HFFc6 (cell line): ENCODE measurements at places on chromosomes 11 and 22. TPM values are rescaled to one million over a fixed set of nuclear protein-coding genes. Genes with fewer than 3 reads are reported as not detected.

The OR51B5 gene
- 0.43 TPM in 1 of 3 replicates, not detected in the others for total RNA-seq

The TYR gene
- total RNA-seq: not detected in 3 replicates

The GPR83 gene
- not detected in 3 replicates for total RNA-seq

The TRIM6 gene
- 4.3 to 8.4 TPM (median 5.3 TPM) in 3 replicates for total RNA-seq

The RIMBP3C gene
- total RNA-seq: 0.44 to 0.60 TPM in 2 of 3 replicates, not detected in the other

DNA sequence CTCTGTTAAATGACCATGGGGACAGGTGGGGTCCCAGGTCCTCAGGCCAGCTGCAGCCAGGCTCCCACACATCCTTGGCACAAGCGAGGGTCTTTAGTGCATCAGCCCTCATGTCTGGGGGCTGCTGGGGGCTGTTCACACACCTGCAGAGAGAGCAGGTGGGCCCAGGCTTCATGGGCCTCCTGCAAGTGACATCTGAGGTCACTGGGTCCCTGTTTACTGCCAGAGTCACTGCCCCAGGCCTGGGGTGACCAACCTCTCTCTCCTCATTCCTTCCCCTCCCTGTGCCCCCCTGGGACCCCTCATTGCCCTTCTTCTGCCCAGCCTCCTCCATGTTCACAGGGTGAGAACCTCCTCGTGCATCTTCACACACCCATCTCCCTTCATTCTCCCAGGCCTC is 92.4 kb downstream of the RTL6 start:
- no peak for DNase-seq
- H3K4me1 ChIP-seq: no peaks in the 10 kb centered on the region
- H3K27me3 ChIP-seq: peaks cover 45% of the 10 kb centered on the region
- H3K36me3 ChIP-seq: no peaks in the 10 kb centered on the region

- H3K27ac ChIP-seq: peak overlapping the region; percentile 98
- peak overlapping the region; percentile 58 for H3K4me3 ChIP-seq
- H3K27me3 ChIP-seq: peaks cover 16% of the 10 kb centered on the region
- DNase-seq: peak; percentile 86
- H3K4me1 ChIP-seq: peaks cover 100% of the 10 kb centered on the region
- peaks cover 47% of the 10 kb centered on the region for H3K36me3 ChIP-seq
Measured at GRCh38 chr11:11979488-11980117, 28.8 kb downstream of the DKK3 start.

GRCh38 chr22:27651486-27651885 is 150.1 kb downstream of the MN1 start:
- no peak for DNase-seq
- H3K4me1 ChIP-seq: no peaks in the 10 kb centered on the region
- no peaks in the 10 kb centered on the region for H3K36me3 ChIP-seq
- H3K27me3 ChIP-seq: peaks cover 37% of the 10 kb centered on the region
- no peak overlapping the region for H3K27ac ChIP-seq
- no peak overlapping the region for H3K4me3 ChIP-seq

DNA sequence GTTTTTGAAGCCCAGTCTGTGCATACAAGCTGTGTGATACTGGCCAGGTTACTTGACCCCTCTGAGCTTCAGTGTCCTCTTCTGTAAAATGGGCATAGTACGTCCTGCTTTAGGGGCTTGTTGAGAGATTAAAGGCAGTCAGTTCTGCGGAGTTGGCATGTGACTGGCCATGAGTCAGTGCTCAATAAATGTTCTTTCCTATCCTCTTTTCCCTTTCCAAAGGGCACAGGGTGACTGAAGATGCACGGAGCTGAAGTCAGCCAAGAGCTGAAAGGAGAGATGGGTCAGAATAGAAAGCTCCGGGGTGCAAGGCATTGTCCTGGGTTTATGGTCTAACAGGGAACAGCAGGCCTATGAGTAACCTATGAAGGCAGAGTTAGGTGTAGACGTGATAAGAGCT is 48.9 kb downstream of the TP53I11 start:
- peaks cover 55% of the 10 kb centered on the region for H3K27me3 ChIP-seq
- no peak overlapping the region for H3K4me3 ChIP-seq
- H3K4me1 ChIP-seq: no peaks in the 10 kb centered on the region
- DNase-seq: no peak
- H3K36me3 ChIP-seq: no peaks in the 10 kb centered on the region

DNA sequence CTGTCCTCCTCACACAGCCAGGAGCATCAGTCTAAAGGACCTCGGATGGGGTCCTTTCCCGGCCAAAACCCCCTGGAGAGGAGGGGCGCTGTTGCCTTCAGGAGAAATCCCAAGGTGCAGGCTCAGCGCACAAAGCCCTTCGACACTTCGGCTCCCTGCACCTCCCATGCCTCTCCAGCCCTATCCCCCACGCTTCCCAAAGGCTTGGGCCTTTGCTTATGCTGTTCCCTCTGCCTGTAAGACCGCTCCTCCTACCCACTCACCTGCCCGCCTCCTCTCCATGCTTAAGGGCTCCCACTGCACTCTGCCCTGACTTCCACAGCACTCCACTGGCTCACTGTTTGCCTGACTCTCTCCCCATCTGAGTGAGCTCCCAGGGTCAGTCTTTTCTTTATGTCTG is 13.5 kb downstream of the SLC15A3 start:
- H3K4me3 ChIP-seq: no peak overlapping the region
- no peaks in the 10 kb centered on the region for H3K36me3 ChIP-seq
- H3K27ac ChIP-seq: no peak overlapping the region
- peaks cover 13% of the 10 kb centered on the region for H3K27me3 ChIP-seq

DNA sequence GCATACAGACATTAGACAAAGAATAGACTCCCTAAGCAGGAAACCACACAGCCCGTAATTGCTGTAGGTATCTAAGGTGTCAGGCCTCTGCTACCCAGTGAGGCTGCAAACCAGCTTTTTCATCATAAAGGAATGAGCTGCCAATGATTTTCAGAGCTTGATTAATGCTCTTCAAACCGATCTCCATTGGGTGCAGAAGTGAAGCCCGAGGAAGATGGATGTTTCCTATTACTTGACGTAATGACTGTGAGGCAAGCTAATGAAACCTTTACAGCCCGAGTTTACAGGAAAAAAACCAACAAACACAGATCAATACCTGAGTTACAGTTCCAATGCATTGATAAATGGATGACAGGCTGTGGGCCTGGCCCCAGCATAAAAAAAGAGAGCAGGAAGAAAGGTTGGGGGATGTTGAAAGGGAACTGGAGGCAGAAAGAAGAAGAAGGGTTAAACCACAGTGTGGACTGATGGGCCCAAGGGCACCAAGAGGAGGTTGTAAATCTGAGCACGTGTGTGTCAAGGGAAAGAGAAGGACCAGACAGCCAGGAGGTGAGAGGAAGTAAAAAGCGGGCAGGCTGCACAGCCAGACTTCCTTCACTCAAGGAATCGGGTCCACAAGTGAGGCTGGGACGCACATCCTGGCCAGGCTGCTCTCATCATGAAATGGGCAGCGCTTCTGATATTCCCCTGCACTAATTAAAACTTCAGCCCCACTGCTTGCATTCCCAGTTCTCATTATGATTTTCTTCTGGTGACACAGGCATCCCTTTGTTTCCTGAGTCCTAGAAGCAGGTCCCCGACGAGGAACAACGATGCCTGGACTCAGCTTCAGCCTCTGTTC is 70.6 kb upstream of the NTM start:
- H3K4me3 ChIP-seq: no peak overlapping the region
- H3K27ac ChIP-seq: no peak overlapping the region
- no peaks in the 10 kb centered on the region; the same call in 1 of the 2 replicates for H3K4me1 ChIP-seq
- H3K36me3 ChIP-seq: no peaks in the 10 kb centered on the region
- no peak for DNase-seq

- H3K4me1 ChIP-seq: no peaks in the 10 kb centered on the region
- H3K27me3 ChIP-seq: no peaks in the 10 kb centered on the region; the same call in 1 of the 2 replicates
- no peak for DNase-seq
- no peak overlapping the region for H3K27ac ChIP-seq
Measured at GRCh38 chr11:22753416-22753815, 76.2 kb downstream of the SVIP start.

GRCh38 chr11:85040166-85040565 is 587.0 kb downstream of the DLG2 start:
- DNase-seq: no peak
- no peaks in the 10 kb centered on the region; the same call in 1 of the 2 replicates for H3K4me1 ChIP-seq
- no peaks in the 10 kb centered on the region for H3K36me3 ChIP-seq

DNA sequence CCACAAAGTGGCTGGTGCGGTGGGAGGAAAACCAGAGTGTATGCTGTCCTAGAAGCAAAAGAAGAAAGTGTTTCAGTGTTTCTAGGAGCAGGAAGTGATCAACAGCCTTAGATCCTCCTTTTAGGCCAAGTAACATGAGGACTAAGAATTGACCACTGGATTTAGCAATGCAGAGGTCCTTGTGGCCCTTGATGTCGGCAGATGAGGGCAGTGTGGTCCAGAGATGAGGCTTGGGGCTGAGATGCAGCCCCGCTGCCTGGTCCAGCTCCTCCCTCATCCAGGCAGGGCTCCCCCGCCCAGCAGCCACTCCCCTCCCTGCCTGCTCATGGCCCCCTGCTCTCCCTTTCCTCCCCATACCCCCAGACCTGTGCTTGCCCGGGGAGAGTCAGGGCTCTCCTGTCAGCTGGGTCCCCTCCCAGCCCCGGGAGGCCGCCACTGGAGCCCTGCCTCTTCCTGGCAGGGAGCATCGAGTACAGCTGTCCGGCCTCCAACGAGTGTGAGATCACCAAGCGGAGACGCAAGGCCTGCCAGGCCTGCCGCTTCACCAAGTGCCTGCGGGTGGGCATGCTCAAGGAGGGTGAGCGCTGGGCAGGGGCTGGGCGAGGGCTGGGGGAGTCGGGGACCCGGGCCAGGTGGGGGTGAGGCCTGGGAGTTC is 3.7 kb downstream of the TRMT112 start:
- peaks cover 8% of the 10 kb centered on the region for H3K4me1 ChIP-seq
- H3K4me3 ChIP-seq: no peak overlapping the region
- H3K27me3 ChIP-seq: peaks cover 1% of the 10 kb centered on the region
- no peak for DNase-seq
- peak overlapping the region; percentile 44; the same call in 1 of the 2 replicates for H3K27ac ChIP-seq

DNA sequence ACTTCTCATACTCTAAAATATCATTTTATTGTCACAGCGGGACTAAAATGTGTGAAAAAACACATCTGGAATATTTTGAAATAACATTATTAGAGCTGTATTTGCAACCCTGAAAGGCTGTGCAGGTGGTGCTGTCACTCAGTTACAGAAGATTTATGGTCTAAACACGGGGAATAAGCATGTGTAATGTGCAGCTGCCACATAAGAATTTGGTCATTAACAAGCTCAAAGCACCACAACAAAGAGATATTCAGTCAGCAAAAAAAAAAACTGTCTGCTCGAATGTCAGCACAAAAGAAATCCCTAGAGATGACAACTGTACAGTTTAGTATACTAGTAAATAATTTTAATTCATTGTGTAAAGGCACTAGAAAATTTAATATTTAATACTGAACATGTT is 31.3 kb downstream of the TMEM123 start:
- no peak overlapping the region for H3K4me3 ChIP-seq
- no peak for DNase-seq
- H3K27me3 ChIP-seq: no peaks in the 10 kb centered on the region; the same call in 1 of the 2 replicates
- H3K36me3 ChIP-seq: peaks cover 27% of the 10 kb centered on the region
- H3K4me1 ChIP-seq: peaks cover 7% of the 10 kb centered on the region; the same call in 1 of the 2 replicates

- H3K36me3 ChIP-seq: no peaks in the 10 kb centered on the region
- no peaks in the 10 kb centered on the region for H3K27me3 ChIP-seq
- H3K4me1 ChIP-seq: no peaks in the 10 kb centered on the region
- no peak overlapping the region for H3K27ac ChIP-seq
- no peak for DNase-seq
Measured at GRCh38 chr11:95531116-95531515, 258.5 kb downstream of the FAM76B start.

GRCh38 chr11:36455658-36456111 is 54.4 kb downstream of the TRAF6 start:
- H3K4me3 ChIP-seq: peak overlapping the region; percentile 75
- H3K4me1 ChIP-seq: peaks cover 55% of the 10 kb centered on the region
- DNase-seq: peak; percentile 96
- H3K27ac ChIP-seq: peak overlapping the region; percentile 92

DNA sequence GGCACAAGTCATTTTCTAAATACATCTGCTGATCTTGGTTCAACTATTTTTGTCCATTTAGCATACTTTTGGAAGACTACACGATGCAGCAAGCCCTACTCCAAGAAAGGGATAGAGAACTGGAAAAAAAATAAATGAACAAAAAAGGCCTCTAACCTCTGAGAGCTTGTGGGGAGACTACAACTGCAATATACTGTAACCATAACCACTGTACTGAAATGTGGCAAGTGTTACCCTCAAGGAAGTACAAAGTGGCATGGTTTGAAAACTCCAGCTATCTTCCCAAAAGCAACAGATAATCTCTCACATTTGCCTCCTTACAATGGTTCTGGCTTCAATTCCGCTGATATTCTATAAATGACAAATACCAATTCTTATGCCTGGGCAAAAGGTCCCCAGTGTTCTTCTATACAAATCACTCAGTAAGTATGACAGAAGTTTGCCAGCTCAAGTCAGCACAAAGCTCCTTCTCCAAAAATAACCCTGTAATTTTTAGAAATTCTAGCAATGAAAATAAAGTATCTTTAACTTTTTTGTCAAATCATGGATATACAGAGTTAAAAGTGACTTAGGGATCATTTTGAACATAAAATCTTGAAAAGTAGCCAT is 22.9 kb downstream of the AMBRA1 start:
- H3K4me3 ChIP-seq: no peak overlapping the region
- no peak for DNase-seq
- no peak overlapping the region for H3K27ac ChIP-seq
- no peaks in the 10 kb centered on the region for H3K27me3 ChIP-seq
- H3K36me3 ChIP-seq: peaks cover 7% of the 10 kb centered on the region; the same call in 1 of the 2 replicates

DNA sequence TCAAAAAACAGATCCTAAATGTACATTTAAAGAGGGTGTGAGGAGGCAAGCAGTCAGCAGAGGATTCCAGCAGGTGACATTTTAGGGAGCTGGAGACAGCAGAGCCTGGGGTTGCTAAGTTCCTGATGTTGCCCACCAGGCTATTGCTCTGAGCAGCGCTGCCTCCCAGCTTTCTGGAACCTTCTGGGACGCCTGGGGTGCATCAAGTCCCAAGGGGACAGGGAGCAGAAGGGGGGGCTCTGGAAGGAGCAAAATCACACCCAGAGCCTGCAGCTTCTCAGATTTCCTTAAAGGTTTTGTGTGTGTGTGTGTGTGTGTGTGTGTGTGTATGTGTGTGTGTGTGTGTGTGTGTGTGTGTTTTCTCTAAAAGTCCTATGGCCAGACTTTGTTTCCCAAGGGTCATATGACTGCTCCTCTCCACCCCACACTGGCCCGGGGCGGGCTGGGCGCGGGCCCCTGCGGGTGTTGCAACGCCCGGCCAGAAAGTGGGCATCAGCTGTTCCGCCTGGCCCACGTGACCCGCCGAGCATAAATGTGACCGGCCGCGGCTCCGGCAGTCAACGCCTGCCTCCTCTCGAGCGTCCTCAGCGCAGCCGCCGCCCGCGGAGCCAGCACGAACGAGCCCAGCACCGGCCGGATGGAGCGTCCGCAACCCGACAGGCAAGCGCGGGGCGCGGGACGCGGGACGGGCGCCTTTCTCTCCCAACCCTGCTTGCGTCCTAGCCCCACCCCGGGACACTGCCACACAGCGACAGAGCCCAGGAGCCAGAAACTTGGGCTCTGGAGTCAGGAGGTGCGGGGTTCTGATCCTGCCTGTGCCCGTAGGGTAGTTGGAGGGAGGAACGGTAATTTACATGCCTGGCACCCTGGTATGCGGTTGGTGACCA is at the start of gene HMOX1:
Gene HMOX1, plus strand, starts transcription at position 560 of the 887 bp plus-strand sequence. Its CDS starts 78 bp downstream, at position 638.
- H3K27ac ChIP-seq: peak within 1 kb of the TSS; percentile 80
- H3K4me3 ChIP-seq: peak within 1 kb of the TSS; percentile 99
- DNase-seq: peak; percentile 89
- peaks cover 2% of the 10 kb centered on the region; the same call in 1 of the 2 replicates for H3K27me3 ChIP-seq
- H3K36me3 ChIP-seq: peaks cover 17% of the 10 kb centered on the region; the same call in 1 of the 2 replicates
- peaks cover 81% of the 10 kb centered on the region for H3K4me1 ChIP-seq

- H3K4me3 ChIP-seq: no peak overlapping the region
- H3K36me3 ChIP-seq: peaks cover 5% of the 10 kb centered on the region; the same call in 1 of the 2 replicates
- DNase-seq: no peak
Measured at GRCh38 chr11:11816511-11817314, 25.1 kb upstream of the USP47 start.

- peaks cover 66% of the 10 kb centered on the region for H3K27me3 ChIP-seq
- no peaks in the 10 kb centered on the region for H3K4me1 ChIP-seq
- DNase-seq: no peak
- no peak overlapping the region for H3K4me3 ChIP-seq
- no peaks in the 10 kb centered on the region for H3K36me3 ChIP-seq
Measured at GRCh38 chr11:33861941-33862589, 29.8 kb downstream of the LMO2 start.
